Activated CD8-positive, alpha-beta memory T cell treated with anti-CD3 and anti-CD28 coated beads for 24 hours (primary cell): ENCODE measurements at places on chromosomes 4 and X.

GRCh38 chrX:119303137-119303536 is 67.1 kb downstream of the PGRMC1 start:
- DNase-seq = no peak

DNA sequence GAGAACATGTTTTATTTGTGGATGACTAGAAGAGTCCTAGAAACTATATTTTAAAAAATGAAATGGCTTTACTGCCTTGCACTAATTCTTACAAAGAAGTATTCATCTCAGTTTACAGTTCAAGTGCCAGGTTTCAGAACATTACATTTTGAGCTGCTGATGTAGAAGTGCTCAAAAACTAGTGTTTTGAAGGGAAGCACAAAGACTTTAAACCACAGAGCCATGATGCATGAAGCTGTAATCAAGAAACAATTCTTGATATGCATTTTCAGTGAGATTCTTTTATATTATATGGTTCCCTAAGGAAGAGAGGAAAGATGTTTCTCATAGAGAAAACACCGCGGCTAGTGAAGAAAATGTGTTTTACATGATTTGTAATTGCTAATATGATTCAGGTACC is 1163.0 kb downstream of the RAPGEF2 start:
- DNase-seq = no peak

- no peak for DNase-seq
These were observed 192.3 kb downstream of the GPAT3 start for GRCh38 chr4:83728191-83728590.

GRCh38 chr4:173334891-173335752 is 964 bp upstream of the HMGB2 start:
- no peak for DNase-seq

DNA sequence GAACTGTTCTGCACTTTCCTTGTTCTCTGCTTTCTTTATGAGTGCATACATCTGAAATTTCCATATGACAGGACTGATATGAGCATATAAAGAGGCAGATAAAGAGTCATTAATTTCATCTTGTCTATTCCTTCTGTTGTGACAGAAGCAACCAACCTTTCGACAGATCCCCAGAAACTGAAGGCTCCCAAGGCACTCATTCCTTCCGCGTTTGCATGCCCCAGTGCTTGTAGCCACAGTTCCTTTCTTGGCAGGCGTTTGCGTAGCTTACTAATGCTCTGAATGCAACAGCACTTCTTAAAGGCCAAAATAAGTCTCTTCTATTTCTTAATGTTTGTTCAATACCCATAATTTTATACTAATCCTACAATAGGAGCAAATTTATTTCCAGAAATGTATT is 94.0 kb upstream of the TBL1X start:
- DNase-seq = no peak

GRCh38 chrX:107146670-107147069 is 28.0 kb upstream of the RBM41 start:
- no peak for DNase-seq

- DNase-seq = no peak
These were observed 4.8 kb downstream of the OGT start for GRCh38 chrX:71537743-71538142.

GRCh38 chrX:120562569-120562926 is 1.8 kb upstream of the CUL4B start:
- no peak for DNase-seq

- DNase-seq = no peak
These were observed 568.8 kb downstream of the GRID2 start for GRCh38 chr4:92872604-92873003.

GRCh38 chr4:153204728-153205648 is 745 bp downstream of the TRIM2 start:
- no peak for DNase-seq

GRCh38 chr4:76758290-76758882 is 139.6 kb downstream of the SOWAHB start:
- DNase-seq = no peak

GRCh38 chr4:104128850-104129213 is 365.9 kb downstream of the CXXC4 start:
- DNase-seq = no peak

DNA sequence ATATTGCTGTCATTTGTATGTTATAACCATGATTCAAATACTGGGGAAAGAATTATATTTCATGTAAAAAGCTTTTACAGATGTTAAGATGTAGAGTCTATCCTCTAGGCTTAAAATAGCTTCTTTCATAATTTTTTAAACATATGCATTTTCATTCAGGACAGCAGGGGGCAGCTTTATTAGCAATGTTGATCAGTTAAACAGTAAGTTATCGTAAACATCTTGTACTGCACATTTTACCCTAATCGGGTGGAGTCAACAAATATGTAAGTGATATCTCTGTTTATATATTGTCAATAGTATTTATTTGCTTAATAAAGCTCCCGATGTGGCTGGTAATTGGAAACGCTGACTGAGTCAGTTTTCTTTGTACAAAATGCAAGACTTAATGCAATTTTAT is 142.5 kb upstream of the MED14 start:
- DNase-seq = no peak

DNA sequence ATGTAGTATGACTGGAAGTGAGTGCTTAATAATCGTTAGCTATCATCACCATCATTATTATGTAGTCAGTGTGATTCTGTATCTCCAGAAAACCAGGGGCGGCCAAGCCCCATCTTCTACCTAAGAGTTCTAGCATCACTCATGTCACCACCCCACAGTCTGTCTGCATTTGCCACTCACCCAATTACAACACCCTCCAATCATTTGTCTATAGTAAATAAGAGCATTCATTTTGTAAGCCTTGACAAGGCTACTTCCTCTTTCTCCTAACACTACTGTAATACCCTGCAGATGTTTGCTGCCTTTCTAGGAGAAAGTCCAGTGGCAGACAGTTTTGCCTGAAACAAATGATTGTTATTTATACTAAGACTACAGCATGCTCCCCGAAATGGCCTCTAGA is 15.8 kb upstream of the IL21 start:
- DNase-seq = no peak

DNA sequence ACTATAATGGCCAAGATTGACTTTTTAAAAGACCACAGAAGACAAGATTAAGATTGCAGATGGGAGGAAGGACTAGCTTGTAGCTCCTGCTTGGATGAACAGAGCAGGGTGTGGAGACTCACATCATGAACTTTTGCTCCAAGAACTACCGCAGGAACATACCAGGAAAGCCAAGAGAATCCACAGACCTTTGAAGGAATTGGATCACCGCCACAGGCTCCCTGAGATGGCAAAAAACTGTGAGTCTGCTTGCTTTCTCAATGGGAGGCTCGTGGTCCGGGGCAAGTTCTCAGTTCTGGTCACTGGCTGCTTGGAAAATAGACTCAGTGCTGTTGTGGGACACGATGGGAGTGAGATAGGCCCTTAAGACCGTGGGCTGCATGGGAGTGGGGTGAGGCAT is 276.6 kb downstream of the CCSER1 start:
- no peak for DNase-seq

DNA sequence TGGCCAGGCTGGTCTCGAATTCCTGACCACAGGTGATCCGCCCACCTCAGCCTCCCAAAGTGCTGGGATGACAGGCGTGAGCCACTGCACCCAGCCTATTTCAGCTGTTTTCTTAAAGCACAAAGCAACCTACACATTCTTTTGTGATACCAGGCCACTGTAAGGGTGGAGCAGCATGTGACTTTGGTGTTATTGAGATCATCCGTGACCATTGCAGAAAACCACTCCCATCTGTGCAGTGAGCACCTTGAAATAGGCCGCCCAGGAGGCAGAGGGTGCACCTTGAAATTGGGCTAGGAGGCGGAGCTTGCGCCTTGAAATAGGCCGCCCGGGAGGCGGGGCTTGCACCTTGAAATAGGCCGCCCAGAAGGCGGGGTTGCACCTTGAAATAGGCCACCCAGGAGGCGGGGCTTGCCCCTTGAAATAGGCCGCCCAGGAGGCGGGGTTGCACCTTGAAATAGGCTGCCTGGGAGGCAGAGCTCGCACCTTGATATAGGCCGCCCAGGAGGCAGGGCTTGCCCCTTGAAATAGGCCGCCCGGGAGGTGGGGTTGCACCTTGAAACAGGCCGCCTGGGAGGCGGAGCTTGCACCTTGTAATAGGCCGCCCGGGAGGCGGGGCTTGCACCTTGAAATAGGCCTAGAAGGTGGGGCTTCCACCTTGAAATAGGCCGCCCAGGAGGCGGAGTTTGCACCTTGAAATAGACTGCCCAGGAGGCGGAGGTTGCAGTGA is 9.0 kb upstream of the SLC25A6 start:
- DNase-seq = no peak

- no peak for DNase-seq
These were observed 50.9 kb upstream of the CPLX1 start for GRCh38 chr4:876780-877179.

DNA sequence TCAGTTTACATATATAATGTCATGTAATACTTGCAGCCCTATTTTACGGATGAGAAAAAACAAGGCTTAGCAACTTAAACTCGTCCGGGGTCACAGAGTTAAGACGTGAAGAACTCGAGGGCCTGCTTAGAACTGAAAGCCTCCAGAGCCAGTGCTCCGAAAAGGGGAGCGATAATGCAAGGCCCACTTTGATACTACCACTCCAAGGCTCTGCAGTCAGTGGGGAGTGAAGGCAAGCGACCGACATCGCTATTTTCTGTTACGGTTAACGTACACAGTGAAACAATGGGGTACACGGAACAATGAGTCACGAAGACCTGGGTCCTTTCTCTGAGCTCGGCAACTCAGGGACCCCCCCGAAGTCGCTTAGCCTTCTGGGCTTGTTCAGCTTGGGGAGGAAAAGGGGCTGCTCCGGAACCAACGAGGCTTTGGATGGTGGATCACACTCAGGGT is 965 bp downstream of the PPA2 start:
- DNase-seq = no peak

DNA sequence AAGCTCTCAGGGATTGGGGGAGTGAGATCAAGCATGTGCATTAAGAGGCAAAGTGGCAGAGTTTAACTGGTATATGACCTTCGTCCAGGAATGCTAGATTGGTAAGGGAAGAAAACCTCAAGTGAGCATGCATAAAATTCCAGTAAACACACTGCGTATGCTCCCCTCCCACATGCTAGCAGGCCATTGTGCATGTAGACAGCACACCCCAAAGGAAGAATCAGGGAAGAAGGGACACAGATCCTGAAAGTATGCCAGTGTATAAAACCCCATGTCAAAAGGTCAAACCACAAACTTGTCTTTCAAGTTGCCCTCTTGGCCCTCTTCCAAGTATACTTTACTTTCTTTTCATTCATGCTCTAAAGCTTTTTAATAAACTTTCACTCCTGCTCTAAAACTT is 405.2 kb upstream of the CNKSR2 start:
- no peak for DNase-seq

DNA sequence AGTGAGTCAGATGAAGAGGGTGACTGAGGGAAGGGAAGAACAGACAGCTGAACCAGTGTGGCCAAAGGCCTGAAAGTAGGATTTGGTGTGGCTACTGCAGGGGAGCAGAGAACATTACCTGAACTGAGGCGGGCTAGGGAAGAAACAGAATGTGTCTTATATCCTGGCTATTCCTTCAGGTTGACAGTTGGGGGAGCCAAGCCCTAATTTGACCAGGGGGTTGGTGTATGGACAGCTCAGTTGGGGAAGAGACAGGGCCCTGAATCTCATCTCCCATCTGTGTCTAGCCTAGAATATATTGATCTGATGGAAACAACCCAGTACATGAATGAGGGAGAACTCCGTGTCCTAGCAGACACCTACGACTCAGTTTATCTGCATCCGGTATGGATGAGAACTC is 4.2 kb downstream of the HDAC6 start:
- DNase-seq = no peak

DNA sequence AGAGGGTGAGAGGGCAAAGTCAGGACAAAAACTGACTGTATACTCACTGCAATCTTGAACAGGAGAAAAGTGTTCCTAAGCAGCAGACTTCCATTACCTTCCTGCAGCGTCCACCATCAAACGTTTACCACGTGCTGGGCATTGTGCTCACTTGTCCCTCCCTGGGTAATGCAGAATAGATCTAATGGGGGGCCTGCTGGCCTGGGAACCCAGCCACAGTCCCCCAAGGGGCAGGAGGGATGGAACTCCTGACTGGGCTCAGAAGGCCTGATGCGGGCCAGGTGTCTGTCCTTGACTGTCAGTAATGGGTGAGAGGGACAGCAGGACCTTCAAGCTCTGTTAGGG is 37.6 kb upstream of the FAM156A start:
- no peak for DNase-seq

DNA sequence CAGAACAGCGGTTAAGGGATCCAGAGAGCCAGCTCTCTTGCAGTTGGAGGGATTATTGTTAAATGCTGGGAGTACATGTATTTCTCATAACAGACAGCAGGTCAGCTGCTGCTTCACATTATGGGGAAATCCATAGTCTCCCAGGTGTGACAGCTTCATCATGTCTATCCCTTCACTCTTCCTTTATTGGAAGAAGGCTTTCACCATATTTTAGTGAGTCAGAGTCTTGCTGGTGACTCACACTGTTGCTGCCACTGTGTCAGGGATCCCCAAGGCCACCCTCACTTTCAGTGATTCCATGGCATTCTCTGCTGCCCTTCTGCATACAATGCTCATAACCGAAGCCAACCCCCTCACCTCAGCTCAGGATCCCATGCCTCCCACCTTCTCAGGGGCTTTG is 32.9 kb upstream of the PAGE5 start:
- DNase-seq = no peak

GRCh38 chr4:145539671-145540070 is 58.0 kb downstream of the SMAD1 start:
- DNase-seq = no peak

DNA sequence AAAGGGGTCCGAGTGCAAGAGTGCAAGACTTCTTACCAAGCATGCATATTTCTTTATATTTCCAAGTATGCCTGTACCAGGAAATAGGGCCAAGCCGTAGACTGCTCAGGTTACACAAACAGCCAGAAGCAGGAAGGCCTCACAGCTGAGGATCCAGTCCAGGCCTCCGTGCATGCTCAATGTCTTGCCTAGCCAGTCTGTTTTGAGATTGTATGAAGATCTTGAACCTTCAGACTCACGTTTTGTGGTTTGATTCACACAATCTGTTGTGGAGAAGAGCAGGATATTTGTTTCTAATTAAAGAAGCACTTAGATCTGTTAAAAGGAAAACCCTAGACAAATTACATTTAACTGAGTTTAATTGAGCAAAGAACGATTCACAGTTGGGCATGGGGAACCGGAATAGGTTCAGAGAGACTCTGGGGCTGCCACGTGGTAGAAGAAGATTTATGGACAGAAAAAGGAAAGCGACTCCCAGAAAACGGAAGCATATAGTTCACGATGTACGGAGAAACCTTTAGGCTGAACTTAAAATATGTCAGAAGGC is 1.2 kb downstream of the MGST2 start:
- no peak for DNase-seq

GRCh38 chr4:169566021-169566818 is 46.2 kb downstream of the NEK1 start:
- no peak for DNase-seq
